ENCODE measurements at places on chromosomes 4 and X.

GRCh38 chrX:13662355-13662791 is 9.4 kb downstream of the TCEANC start:
- DNase-seq: no peak

DNA sequence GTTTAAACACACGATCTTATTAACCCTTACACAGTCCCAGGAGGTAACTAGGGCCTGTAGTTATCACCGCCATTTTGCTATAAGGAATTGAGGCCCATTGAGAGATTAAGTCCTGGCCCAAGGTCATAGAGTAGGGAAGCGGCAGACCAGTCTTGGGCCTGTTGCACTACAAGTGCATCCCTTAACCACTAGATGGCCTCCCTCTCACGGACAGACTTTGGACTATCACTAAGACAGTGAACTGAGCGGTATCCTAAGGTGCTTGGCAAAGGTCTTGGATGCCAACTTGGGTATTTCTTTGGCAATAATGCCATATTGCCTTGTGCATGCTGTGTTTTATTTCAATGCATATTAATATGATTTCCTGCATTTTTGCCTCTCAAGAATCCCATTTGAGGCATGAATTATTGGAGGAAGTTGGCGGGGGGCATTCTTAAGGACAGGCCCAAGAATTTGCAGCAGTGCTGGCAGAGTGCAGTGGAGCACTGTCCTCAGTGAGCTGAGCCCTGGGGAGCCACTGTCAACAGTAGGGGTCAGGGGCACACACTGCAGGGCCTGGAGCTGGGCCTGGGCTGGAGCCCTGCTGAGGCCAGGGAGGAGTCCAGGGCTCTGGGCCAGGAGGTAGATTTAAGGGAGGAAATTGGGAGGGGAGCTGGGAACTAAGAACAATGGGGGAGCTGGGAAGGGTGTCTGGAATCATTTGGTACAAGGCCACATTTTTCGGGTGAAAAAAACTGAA is 147.4 kb downstream of the SMIM20 start:
- peak; percentile 64 for DNase-seq

DNA sequence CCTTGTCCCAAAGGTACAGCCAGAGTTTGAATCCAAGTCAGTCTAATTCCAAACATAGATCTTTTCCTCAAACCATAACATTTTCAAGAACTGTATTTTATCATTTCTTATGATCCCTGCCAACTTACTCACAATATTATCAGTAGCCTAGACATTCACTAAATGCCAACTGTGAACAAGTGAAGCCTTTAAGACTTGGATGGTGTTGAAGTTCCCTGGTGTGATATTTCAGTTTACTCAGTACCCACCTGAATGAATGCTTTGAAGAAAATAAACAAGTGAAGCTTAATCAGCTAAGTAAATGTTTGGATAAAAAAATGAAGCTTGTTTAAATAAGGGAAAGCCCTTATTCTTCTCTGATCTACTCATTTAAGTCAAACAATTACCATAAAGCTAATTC is 1028.3 kb downstream of the DMD start:
- DNase-seq: no peak

DNA sequence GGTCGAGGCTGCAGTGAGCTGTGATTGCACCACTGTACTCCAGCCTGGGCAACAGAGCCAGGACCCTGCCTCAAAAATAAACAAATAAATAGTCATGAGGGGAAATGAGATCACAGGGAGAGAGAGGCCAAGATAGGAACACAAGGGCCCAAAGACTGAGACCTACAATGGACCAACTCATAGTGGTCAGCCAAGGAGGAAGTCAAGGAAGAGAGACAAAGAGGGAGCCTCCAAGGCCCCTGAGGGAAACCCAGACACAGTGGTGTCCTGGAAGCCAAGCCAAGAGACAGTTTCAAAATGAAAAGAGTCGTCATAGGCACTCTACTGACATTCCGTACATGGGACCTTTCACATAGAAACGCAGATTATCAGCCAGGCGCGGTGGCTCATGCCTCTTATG is 153.3 kb downstream of the BCOR start:
- DNase-seq: no peak

DNA sequence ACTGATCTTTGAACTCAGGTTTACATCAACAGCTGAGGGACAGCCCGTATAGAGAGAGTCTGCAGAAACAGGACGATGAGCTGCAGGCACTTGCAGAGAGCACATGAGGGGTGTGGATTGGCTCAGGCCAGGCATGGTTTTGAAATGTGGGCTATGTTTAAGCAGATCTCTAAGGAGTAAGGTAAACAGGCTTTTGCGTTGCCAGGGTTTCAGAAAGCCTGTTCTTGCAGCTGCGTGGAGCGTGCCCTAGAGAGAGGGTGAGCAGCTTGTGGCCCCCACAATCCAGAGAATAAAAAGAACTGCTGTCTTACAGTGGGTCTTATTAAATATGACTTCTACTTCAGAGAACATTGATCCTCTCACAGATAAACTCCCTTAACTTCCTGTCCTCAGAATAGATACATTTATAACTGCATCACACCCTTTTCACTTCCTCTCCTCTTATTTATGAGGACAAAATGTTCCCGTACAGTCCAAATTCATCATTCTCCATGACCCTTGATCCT is 64.1 kb downstream of the TMA16 start:
- peak; percentile 42 for DNase-seq

GRCh38 chr4:1783970-1784369 is 9.1 kb upstream of the FGFR3 start:
- no peak for DNase-seq

GRCh38 chrX:75061701-75062100 is 94.4 kb downstream of the ABCB7 start:
- no peak for DNase-seq

- DNase-seq: no peak
Observed at GRCh38 chr4:98515470-98515809, 143.0 kb downstream of the TSPAN5 start.

DNA sequence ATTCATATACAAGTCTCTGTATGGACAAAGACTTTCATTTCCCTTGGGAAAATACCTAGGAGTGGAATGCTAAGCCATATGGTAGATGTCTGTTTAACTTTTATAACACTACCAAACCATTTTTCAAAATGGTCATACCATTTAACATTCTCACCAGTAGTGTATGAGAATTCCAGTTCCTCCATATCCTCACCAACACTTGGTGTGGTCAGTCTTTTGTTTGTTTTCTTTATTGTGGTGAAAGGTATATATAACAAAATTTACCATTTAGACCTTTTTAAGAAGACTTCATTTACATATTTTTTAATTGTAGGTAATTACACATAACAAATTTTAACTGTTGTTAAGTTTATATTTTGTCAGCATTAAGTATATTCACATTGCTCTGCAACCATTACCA is 12.7 kb upstream of the APLN start:
- DNase-seq: no peak

DNA sequence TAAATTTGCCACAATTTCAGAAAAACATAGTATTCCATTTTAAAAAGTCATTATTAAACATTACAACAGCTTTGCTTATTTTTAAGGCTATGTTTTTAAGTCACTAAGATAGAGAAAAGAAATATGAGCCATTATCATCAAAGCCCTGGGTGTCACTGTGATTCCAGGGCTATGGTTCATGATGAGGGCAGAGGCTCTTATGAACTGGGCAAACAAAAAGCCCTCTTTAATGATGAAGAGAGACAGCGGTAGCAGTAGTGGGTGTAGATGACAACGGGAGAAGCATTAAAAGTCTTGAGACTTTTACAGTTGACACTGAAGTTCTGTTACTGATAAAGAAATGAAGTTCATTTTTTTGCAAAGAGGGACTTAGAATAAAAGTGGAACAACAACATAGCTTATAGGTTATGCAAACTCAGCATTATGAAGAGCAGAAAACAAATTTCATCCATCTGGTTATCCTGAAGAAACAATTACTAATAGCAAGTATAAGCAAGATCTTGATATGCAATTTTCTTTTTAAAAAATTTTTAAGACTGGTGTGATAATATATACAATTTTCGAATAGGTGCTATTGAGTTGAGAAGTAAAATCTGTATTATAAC is 202.7 kb upstream of the ETNPPL start:
- DNase-seq: no peak

- no peak for DNase-seq
Observed at GRCh38 chrX:631802-632365, 1.3 kb downstream of the SHOX start.

GRCh38 chrX:77484045-77484444 is 36.9 kb downstream of the FGF16 start:
- DNase-seq: no peak

GRCh38 chrX:133475953-133476352 is 60.7 kb upstream of the GPC4 start:
- DNase-seq: no peak

DNA sequence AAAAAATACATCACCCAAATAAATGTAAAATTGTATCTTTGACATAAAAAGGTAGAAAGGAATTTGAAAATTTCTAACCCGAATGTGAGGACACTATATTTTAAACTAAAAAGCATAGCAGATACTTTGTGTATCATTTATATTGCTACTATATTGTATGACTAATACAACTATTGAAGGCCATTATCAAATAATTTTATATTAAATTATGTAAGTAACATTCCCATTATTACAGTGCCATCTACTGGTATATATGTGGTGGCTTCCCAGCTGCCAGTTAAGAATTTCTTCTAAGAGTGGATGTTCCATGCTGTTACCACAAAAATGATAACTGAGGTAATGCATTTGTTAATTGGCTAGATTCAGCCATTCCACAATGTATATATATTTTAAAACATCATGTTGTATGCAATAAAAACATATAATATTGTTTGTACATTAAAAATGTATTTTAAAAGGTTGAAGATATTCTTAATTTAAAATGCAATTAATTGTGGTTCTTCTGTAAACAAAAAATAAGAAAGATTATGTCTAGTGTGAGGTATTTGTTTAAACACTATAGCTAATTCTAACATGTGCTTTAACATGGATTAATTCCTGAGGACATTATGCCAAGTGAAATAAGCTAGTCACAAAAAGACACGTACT is 65.3 kb downstream of the EGF start:
- peak; percentile 50 for DNase-seq
